ENCODE measurements at places on chromosomes 13 and 19. TPM values are rescaled to one million over a fixed set of nuclear protein-coding genes. Genes with fewer than 3 reads are reported as not detected.
A peak's percentile ranks its signal among the peaks of the same experiment; 100 is the strongest.

DNA sequence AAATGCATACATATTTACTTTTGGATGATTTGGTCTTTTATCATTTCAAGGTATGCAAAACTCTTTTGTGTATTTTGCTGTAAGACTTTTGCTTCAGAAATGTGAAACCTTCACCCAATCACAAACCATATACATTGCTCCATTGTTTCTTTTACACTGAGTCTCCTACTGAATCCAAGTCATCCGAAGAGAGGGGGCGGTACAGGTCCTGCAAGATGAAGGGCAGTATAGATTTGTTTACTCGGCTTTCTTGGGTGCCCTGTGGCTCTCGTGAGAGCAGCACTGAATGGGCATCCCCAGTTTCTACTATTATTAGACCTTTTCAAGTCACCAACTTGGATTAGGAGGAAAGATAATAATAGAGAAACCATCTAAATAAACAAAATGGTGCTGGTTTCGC is 280.6 kb downstream of the DCLK1 start:
- DNase-seq: no peak
- H3K4me3 ChIP-seq: no peak overlapping the region

GRCh38 chr13:60427285-60427684 is 30.3 kb downstream of the TDRD3 start:
- no peak overlapping the region for H3K4me3 ChIP-seq
- peaks cover 3% of the 10 kb centered on the region for H3K4me1 ChIP-seq
- no peaks in the 10 kb centered on the region for H3K36me3 ChIP-seq
- DNase-seq: peak; percentile 40

- H3K4me3 ChIP-seq: no peak overlapping the region
- H3K27me3 ChIP-seq: no peaks in the 10 kb centered on the region
- H3K27ac ChIP-seq: no peak overlapping the region
- DNase-seq: no peak
Observed at GRCh38 chr13:43961909-43962308, 82.2 kb downstream of the LACC1 start.

GRCh38 chr13:44249431-44249836 is 124.2 kb upstream of the SERP2 start:
- no peak overlapping the region for H3K4me3 ChIP-seq
- no peaks in the 10 kb centered on the region for H3K36me3 ChIP-seq
- no peak for DNase-seq
- no peak overlapping the region for H3K27ac ChIP-seq
- no peaks in the 10 kb centered on the region for H3K4me1 ChIP-seq
- H3K27me3 ChIP-seq: no peaks in the 10 kb centered on the region

GRCh38 chr19:46972311-46972710 is 47.3 kb upstream of the NPAS1 start:
- no peaks in the 10 kb centered on the region for H3K36me3 ChIP-seq
- DNase-seq: no peak
- no peak overlapping the region for H3K4me3 ChIP-seq

DNA sequence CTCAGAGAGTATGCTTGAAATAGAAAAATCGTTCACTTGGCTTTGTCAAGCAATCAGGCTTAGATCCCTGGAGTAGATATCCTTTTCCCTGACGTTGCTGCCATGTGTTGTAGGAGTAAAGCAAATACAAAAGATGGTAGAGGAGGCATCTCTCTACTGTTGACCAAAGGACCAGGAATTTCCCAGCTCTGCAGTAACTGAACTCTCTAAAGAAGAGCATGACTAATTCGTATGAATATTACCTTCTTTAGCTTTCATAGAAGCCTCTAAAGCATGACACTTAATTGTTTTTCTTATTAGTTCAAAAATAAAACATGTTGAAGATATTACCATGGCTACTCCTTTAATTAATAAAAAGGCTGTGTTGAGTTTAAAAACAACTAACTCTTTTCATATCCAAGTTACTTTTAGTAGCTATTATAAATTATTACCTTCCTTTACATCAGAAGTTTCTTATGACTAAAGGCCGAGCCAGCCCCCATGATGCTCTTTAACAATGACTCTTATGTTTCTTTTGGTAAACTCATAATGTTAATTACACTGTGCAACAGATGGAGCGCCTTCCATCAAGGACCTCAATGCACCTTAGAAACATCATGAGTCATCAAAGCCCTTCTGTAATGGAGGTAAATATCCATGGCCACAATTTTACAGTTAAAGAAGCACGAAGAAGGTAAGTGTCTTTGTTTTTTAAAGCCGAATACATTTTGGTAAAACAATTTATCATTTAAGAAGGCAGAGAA is 352.4 kb downstream of the KLF5 start:
- no peaks in the 10 kb centered on the region for H3K4me1 ChIP-seq
- H3K4me3 ChIP-seq: no peak overlapping the region

GRCh38 chr13:112351825-112352224 is 24.3 kb upstream of the SPACA7 start:
- no peak overlapping the region for H3K4me3 ChIP-seq
- H3K4me1 ChIP-seq: no peaks in the 10 kb centered on the region
- H3K27me3 ChIP-seq: no peaks in the 10 kb centered on the region
- DNase-seq: no peak
- H3K36me3 ChIP-seq: no peaks in the 10 kb centered on the region

DNA sequence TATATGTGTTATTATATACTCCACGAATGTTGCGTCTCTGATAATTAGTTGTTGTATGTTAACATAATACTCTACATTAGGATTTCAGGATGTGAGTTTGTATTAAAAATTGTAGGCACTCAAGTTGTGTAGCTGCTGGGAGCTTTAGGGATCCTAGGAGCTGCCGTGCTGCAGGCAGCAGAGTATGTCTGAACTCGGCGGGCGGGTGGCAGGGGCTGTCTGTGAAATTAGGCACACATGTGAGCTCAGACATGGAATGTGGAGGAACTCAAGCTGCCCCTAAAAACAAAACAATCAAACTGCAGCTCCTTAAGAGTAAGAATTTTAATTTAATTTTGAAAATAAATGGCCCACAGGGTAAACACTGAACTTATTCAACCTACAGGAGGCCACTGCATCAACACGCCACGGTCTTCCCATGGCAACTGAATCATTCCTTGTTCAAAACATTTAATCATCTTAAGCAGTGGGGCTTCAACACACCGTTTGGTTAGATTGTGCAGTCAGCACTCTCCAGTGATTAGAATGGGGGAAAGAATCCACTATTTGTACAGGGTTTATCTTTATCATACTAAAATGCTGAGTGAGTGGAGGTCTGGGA is 22.7 kb downstream of the SERTM1 start:
- H3K27me3 ChIP-seq: no peaks in the 10 kb centered on the region
- no peaks in the 10 kb centered on the region for H3K36me3 ChIP-seq
- no peak for DNase-seq
- no peaks in the 10 kb centered on the region for H3K4me1 ChIP-seq
- no peak overlapping the region for H3K4me3 ChIP-seq
- no peak overlapping the region for H3K27ac ChIP-seq

GRCh38 chr19:54369082-54369687 is 4.5 kb upstream of the LAIR1 start:
- no peaks in the 10 kb centered on the region for H3K27me3 ChIP-seq
- peak overlapping the region; percentile 38 for H3K4me3 ChIP-seq
- H3K36me3 ChIP-seq: no peaks in the 10 kb centered on the region
- peaks cover 69% of the 10 kb centered on the region for H3K4me1 ChIP-seq
- DNase-seq: no peak

GRCh38 chr19:39209196-39209595 is 5.1 kb upstream of the SYCN start:
- H3K27ac ChIP-seq: no peak overlapping the region
- H3K27me3 ChIP-seq: peaks cover 3% of the 10 kb centered on the region
- no peaks in the 10 kb centered on the region for H3K36me3 ChIP-seq

- H3K27ac ChIP-seq: no peak overlapping the region
- H3K36me3 ChIP-seq: no peaks in the 10 kb centered on the region
- H3K27me3 ChIP-seq: no peaks in the 10 kb centered on the region
- H3K4me3 ChIP-seq: no peak overlapping the region
- H3K4me1 ChIP-seq: peaks cover 7% of the 10 kb centered on the region
- DNase-seq: no peak
Observed at GRCh38 chr19:55209693-55210472, 582 bp upstream of the PTPRH start.

DNA sequence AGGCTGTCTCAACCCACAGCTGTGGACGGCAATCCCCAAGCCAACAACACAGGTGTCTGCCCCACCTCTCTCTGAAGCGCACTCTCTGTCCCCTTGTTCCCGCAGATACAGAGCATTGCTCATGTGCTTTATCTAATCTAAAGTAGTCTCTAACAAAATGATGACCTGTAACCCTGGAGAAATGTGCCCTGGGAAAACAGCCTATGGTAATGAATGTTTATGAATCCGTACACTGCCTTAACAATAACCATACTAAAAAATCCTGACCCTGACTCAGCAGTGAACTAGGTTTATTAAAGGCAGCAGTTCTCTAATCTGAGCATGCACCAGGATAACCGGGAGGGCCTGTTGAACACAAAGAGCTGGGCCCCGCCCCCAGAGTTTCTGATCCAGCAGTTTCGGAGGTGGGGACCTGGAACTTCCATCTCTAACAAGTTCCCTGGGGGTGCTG is 50.7 kb upstream of the SLC15A1 start:
- H3K4me3 ChIP-seq: no peak overlapping the region
- H3K27ac ChIP-seq: no peak overlapping the region
- no peaks in the 10 kb centered on the region for H3K27me3 ChIP-seq
- no peaks in the 10 kb centered on the region for H3K4me1 ChIP-seq
- H3K36me3 ChIP-seq: peaks cover 38% of the 10 kb centered on the region
- DNase-seq: no peak

GRCh38 chr13:73960474-73960873 is 173.7 kb downstream of the KLF12 start:
- H3K4me3 ChIP-seq: no peak overlapping the region
- no peak overlapping the region for H3K27ac ChIP-seq
- H3K27me3 ChIP-seq: no peaks in the 10 kb centered on the region
- peaks cover 3% of the 10 kb centered on the region for H3K36me3 ChIP-seq
- H3K4me1 ChIP-seq: no peaks in the 10 kb centered on the region

GRCh38 chr13:68417801-68418200 is 1187.7 kb upstream of the PCDH9 start:
- no peak overlapping the region for H3K27ac ChIP-seq
- H3K4me3 ChIP-seq: no peak overlapping the region
- no peaks in the 10 kb centered on the region for H3K4me1 ChIP-seq
- H3K27me3 ChIP-seq: no peaks in the 10 kb centered on the region
- DNase-seq: no peak
- no peaks in the 10 kb centered on the region for H3K36me3 ChIP-seq

GRCh38 chr13:47025791-47026447 is 129.1 kb upstream of the HTR2A start:
- no peak overlapping the region for H3K4me3 ChIP-seq
- H3K36me3 ChIP-seq: no peaks in the 10 kb centered on the region
- H3K27ac ChIP-seq: no peak overlapping the region

The SLC25A23 gene
- 7.8 TPM for total RNA-seq

The KIR2DL4 gene
- total RNA-seq: 14.5 TPM

The PCDH17 gene
- not detected for total RNA-seq

The ADAMTS10 gene
- 203 TPM for total RNA-seq

The IFI30 gene
- total RNA-seq: 38.2 TPM

All from natural killer cell (primary cell).